ENCODE measurements at places on chromosomes 4 and X.

GRCh38 chr4:98771959-98772632 lies 113.7 kb upstream of the TSPAN5 start:
- DNase-seq, result no peak

DNA sequence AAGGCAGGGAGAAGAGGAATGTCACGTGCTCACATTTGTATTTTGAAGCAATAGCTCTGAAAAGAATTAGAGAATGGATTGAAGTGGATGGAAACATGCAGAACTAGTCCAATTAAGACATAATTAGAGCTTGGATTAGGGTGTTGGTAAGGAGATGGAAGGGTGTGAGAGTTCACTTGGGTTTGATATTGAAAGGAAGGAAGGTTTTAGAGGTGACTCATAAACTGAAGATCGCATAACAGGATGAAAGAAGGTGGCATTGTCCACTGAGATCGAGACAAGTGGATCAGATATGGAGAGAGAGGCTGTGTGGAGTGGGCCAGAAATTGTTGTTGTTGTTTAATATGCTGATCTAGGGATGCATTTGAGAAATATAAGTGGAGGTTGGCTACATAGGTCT lies 244.0 kb upstream of the SMIM31 start:
- peak; percentile 73 for DNase-seq

- DNase-seq, result no peak
Observed at GRCh38 chrX:4129626-4130025, 416.2 kb upstream of the PRKX start.

DNA sequence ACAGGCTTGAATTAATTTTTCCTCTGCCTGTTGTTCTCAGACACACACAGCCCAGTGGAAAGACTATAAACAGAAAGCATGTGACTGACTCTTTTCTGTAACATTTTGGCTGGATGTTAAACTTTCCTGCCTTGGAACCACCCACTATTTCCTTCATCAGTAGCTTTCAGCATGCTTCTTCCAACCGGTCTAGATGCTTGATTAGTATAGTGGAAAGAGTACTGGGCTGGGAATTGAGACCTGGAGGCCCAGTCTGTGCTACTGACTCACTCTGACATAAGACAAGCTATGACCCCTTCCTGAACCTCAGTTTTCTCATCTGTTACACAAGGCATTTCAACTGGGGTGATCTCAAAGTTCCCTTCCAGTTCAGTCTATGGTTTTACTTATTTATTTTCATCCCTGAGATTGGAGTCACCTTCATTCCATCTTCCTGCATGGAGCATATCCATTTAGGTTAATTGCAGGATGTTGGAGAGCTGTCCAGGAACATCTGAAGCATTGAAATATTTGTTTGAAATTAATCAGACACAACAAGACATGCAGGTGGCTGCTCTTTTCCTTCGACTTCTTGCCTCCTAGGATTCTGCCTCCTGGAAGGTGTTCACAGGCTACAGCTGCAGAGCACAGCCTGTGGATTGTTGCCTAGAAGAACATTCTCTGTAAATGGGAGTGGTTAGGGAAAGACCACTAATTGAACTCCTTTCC lies 173.4 kb downstream of the RTL9 start:
- no peak for DNase-seq

GRCh38 chrX:150229030-150229429 lies 134.1 kb upstream of the MAMLD1 start:
- no peak for DNase-seq

- no peak for DNase-seq
Observed at GRCh38 chr4:100797791-100798190, 280.0 kb upstream of the EMCN start.

DNA sequence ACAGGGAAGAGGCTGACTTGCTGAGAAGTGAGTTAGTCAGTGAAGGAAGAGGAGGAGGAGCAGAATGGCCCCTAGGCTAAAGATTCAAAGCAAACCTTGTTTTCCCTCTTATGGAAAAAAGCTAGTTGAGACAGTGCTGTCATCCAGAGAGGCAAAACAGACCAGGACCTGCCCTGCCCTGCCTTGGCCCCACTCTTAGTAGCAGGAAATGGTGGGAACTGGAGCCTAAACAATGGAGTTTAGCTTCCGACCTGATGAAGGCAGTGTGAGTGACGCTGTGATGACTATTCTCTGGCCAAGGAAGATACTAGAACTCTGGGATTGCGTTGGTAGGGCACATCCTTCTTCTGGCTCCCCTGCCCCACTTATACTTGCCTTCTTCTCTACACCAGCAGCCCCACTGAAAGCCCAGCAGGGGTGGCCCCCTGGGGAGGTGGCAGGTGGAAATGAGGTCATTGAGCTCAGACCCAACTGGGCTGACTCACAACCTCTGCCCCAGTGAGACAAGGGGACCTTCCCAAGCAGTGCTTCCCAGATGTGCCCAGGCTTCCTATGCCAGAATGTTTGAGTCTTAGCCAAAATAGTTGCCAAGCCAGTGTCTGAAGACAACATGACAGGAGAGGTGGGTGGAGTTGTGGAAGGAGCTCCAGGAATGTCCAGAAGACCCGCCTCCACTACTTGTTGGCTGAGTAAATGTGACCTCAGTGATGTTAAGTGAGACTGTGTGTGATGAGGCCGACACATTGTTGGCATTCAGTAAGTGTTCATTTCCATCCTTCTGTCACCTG lies 38.8 kb downstream of the MSN start:
- peak; percentile 88 for DNase-seq

- DNase-seq, result no peak
Observed at GRCh38 chr4:158991534-158992155, 111.2 kb upstream of the RAPGEF2 start.

DNA sequence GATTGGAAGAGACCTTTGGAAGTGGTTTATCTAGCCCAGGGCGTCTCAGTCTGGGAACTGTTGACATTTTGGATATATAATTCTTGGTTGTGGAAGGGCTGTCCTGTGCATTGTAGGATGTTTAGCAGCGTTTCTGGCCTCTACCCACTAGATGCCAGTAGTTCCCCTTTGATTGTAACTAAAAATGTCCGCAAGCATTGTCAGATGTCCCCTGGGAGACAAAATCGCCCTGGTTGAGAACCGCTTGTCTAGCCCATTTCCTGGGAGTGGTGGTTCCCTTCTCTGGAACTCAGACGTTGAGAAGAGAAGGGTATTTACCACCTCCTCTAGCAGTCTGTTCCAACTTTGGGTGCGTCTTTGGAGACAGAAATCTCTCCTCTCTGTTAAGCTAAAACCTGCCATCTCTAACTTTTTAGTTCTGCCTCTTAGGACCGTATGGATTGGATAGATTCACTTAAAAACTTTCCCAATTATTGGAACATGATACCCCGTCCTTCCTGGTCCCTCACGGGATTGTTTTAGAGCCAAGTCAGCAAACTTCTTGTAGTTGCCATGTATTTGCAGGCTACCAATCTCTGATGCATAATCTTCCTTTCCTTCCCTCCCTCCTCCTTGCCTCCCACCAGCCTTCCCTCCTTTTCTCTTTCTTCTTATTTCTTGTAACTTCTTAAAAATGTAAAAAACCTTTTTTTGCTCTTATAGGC lies 13.9 kb downstream of the TMEM165 start:
- DNase-seq, result no peak

DNA sequence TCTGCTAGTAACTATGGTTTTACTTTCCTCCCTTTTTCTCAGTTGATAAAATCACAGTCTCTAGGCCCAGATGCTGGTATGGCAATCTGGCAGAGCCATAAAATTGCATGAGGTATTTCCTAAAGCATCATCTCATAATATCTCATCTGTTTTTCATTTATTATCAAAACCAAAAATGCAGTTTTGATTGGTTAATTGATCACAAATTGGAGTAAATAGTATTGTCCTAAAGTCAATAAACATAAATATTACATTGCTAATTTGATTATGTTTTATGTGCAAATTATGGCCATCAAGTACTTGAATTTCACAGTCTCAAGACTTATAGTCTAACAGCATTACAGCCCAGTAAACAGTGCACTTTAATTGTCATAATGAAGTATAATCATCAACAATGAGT lies 2365.6 kb downstream of the ARAP2 start:
- DNase-seq, result no peak

- no peak for DNase-seq
Observed at GRCh38 chr4:86569103-86569870, 24.8 kb upstream of the PTPN13 start.

GRCh38 chr4:155007660-155008176 lies 200.7 kb upstream of the NPY2R start:
- peak; percentile 13 for DNase-seq

GRCh38 chr4:100721077-100721476 lies 203.3 kb upstream of the EMCN start:
- DNase-seq, result no peak

GRCh38 chr4:80295826-80296225 lies 29.4 kb downstream of the FGF5 start:
- DNase-seq, result no peak

DNA sequence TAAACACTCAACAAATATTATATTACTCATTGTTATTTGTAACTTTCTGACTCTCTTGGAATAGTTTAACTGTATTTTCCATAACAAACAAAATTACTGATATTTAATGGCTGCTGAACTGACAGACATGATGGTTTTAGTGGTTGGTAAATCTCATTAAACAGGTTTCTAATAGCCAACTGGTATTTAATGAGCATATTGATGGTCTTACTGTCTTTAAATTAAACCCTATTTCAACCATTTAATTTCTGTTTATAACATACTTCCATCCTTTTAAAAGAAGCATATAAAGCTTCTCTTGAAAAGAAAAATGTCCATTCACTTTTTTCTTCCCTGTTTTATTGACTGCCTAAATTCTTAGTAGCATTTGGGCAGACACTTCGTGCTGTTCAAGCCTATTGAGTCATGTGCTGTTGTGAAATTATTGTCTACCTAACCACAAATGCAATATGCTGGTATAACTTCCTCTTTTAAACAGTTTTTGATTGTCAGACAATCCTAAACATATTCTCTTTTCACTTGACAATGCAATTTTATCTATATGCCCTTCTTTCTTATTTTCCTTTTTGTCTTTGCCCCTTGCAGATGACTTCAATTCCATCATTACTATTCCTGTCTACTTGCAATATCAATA lies 163.9 kb upstream of the SLC7A11 start:
- DNase-seq, result peak; percentile 89

DNA sequence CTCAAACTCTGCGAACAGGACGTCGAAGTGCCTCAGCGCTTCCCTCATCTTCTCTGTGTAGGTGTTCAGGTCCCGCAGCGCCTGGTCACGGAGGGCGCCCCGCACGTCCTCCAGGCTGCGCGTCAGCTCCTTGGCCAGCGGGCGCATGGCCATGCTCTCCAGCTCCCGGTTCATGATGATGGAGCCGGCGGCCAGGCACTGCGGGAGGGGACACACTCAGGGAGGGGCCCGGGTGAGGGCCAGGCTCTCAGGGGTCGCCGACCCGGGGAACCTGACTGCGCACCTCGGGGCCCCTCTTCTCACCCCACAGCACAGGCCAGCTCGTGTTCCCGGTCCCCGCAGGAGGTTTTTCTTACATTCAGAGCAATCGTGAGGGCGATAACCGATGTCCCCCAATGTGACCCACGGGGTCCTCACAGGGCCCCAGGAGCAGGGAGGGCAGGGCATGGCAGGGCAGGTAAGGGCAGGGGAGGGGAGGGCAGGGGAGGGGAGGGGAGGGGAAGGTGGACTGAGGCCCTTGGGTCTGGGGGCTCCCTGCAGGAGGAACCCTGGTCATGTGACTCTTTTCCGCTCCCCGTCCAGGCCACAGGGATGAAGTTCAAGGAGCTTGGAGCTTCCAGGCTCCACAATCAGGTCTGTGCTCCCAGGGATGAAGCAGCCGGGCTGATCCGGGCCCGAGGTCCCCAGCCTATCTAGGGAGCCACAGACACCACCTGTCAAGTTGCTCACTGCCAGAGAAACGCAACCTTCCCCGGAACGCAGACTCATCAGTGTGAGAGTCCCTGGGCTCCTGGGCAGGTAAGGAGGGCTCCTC lies 77.8 kb upstream of the MXD4 start:
- no peak for DNase-seq

GRCh38 chr4:15754323-15754722 lies 23.8 kb upstream of the CD38 start:
- peak; percentile 26 for DNase-seq

GRCh38 chr4:159038536-159038935 lies 64.3 kb upstream of the RAPGEF2 start:
- DNase-seq, result no peak

Data from bronchial epithelial cell (primary cell).